Hematopoietic multipotent progenitor cell treated with erythropoietin and hydrocortisone succinate and interleukin-3 and kit ligand, for 8 days (in vitro differentiated cells): ENCODE measurements at places on chromosomes 3 and 15.

DNA sequence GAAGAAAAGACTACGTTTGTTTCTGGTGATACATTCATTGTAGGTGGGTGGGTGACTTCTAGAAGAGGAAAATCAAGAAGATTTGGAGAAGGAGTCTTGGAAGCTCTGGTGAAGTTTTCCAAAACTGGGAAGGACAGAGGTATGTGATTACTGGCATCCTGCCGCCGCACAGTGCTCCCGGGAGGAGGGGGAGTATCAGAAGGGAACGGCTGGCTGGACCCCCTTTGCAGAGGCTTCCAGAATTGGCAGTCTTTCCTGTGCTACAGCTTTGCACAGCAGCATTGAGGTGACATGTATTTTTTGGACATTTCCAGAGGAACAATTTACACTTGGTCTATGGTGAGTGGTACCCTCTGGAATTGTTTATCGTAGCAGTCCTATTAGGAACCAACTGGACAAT, 75.7 kb upstream of the EOMES start:
- DNase-seq = no peak

DNA sequence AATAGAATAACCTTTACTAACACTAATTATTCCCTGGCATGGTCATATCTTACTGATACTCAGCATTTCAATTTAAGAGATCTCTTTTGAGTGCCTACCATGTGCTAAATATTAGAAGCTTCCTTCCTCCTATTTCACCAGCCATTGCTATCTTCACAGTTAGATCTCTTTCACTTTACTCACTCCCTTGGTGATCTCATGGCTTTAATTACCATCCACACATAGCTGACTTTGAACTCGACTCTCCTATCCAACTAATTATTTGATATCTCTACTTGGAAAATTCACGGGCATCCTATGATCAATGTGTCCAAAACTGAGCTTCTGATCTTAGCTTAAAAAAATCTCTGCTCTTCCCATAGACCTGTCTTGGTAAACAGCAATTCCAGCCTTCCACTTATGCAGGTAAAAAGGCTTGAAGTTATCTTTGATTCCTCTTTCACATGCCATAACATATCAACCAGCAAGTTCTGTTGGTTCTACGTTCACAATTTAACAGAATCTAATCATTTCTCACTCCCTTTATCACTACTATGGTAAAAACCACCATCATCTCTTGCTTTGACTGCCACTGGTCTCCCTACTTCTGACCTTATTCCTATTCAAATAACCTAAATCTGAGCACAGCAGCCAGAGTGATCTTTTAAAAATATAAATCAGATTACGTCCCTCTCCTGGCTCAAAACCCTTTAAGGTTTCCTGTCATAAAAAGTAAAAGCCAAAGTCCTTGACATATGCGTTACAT, 41.8 kb downstream of the HLTF start:
- DNase-seq = no peak

GRCh38 chr3:96996009-96996408, 181.6 kb downstream of the EPHA6 start:
- no peak for DNase-seq

GRCh38 chr15:66765478-66766281, 63.6 kb downstream of the SMAD6 start:
- DNase-seq = peak; percentile 85

DNA sequence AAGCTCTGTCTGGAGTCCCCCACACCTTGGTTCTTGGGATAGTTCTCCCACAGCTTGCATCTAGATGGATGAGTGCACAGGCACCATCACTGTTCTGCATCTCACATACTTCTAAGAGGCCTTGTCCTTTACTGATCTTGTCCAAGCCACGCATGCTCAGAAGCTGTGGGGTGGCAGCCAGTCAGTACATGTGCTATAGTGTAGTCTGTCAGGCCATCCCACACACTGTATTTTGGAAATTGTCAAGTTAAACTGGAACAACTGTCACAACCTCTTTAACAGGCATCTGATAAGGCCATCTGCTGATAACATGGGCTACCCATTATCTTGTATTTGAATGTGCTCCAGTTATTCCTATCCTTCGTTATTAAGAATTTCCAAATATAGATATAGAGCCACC, 296.5 kb upstream of the AZI2 start:
- no peak for DNase-seq
